ENCODE measurements at places on chromosomes 2 and 18.

DNA sequence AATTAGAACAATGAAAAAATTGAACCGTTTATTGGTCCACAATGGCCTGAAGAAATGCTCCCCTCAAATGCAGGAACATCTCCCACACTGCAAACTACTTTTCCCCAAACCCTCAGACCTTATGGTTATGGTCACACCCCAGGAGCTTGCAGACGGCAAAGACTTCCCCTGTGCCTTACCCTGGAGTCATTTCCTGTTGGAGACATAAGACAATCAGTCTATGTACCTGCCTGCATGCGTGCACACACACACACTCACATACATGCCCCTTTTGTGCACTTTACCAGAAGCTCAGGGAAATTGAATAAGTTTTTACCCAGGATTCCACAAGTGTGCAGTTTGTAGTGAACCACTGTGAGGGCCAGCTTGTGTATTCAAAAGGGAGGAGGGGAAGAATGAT lies 281.9 kb upstream of the CELF4 start:
- DNase-seq: no peak

GRCh38 chr18:47558110-47558750 lies 306.8 kb upstream of the SKOR2 start:
- no peak for DNase-seq

- no peak for DNase-seq
Observed at GRCh38 chr18:48848641-48849143, 102.1 kb downstream of the SMAD7 start.

GRCh38 chr2:197978971-197979370 lies 174.6 kb downstream of the PLCL1 start:
- no peak for DNase-seq

- DNase-seq: peak; percentile 23
Observed at GRCh38 chr2:15799432-15799827, 140.9 kb upstream of the MYCN start.

DNA sequence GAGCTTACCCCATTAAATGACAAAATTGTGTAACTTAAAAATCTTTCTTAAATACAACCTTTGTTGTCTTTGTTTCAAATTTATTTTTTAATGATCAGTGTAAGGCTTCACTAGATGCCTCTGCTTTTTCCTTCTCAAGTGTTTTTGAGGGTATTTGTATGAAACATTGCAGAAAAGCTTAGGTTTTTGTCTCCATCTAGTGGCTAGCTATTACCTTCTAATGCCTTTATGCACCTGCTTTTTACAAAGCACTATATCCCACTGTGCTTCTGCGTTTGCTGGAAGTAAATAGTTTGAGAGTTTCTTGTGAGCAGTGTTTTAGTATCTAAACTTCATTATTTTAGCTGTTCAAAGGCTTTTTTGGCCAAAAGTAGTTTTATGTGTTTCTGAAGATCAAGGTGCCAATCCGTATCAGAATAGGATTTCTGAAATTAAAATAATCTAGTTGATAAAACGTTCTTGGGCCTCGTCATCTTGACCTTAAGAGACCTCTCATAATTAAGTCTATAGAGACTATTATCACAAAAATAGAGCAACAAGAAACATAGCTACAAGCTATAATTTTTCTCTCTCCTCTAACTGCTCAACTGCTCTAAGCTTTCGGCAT lies 47.0 kb downstream of the IWS1 start:
- peak; percentile 36 for DNase-seq

DNA sequence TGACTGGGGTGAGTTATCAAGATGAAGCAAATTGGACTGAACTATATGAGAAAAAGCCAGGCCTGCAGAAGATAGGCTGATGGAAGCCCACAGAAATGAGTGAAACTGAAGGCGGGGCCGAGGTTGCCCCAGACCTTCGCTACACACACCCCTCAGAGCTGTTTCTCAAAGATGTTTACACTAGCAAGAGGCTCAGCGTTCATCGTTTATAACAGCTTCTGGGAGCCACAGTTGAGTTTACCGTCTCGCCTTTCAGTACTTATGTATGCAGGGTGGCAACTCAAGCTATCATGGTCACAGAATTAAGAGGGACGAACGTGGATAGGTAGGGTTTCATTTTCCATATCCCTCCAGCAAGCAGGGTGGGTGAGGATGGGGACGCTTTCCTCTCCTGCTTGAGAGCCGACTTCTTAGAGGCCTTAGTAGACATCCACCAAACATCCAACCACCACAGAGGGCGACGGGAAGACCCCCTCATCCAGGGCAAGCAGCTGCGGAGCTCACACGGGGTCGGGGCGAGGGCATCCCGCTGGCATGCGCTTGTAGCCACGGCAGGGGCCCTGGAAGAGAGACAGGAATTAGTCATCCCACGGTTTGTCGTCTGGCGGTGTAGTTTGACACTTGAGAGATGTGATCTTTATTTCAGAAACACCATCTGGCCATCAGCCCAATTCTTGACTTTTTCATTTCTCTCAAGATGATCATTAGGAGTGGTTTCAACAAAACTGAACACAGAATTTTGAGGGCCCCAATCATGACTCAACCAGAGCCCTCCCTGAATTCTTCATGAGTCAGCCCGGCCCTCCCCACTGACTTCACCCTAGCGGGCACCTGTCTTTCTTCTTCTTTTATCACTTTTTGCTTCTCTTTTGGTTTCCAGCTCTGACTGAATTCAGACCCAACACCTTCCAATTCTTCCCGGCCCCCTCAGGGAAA lies 109.1 kb upstream of the CTDP1 start:
- DNase-seq: no peak

DNA sequence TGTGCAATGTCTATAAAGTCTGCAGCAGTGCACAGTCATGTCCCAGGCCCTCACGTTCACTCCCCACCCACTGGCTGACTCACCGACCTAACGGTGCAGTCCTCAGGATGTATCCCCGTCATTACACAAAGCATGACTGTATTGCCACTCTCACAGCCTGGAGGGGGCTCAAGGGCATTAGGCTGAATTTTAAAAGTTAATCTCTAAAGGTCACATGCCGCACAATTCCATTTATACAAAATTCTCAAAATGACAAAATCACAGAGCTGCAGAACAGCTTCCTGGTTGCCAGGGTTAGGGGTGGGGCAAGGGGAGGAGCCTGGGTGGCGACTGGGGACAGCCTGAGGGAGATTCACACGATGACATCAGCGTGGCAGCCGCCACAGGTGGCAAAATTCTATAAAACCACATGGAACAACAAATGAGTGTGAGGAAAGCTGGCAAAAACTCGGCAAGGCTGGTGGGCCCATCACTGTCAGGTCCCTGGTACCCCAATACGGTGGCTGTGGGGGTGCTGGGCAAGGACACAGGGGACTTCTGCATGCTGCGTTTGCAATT lies 97.6 kb downstream of the NDUFA10 start:
- no peak for DNase-seq

GRCh38 chr2:38751596-38752410 lies 642 bp upstream of the SRSF7 start:
- no peak for DNase-seq

DNA sequence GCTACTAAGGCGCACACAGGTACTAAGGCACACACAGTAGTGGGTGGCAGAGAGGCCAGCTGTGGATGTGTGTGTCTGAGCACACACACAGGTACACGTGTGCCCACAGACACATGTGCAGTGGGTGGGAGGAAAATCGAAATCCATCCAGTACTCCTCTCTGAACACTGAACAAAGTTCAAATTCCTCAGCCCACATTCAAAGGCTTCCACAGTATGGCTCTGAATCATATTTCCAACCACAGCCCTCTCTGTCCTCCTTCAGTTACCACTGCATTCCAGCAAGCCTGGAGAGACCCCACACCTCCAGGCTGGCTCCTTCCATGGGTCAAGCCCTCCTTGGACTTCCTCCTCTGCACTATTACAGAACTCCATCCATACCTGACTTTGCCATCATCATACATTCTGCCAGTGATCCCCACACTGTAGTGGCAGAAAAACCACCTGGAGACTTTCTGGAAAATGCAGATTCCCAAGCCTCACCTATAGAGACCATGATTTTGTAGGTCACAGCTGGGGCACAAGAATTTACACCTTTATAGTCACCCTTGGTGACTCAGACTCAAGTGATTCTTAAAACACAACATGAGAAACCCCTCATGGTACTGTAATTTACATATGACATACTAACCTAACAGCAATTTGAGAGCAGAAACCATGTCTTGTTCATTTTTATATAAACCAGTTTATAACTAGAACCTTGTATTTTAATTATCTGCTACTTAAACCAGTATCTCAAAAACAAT lies 31.4 kb downstream of the EPG5 start:
- DNase-seq: no peak

- DNase-seq: peak; percentile 6
Observed at GRCh38 chr2:191811807-191812602, 34.9 kb downstream of the CAVIN2 start.

GRCh38 chr18:54222922-54223567 lies 1.4 kb downstream of the MBD2 start:
- no peak for DNase-seq

GRCh38 chr2:118808429-118808809 lies 39.0 kb downstream of the EN1 start:
- no peak for DNase-seq

DNA sequence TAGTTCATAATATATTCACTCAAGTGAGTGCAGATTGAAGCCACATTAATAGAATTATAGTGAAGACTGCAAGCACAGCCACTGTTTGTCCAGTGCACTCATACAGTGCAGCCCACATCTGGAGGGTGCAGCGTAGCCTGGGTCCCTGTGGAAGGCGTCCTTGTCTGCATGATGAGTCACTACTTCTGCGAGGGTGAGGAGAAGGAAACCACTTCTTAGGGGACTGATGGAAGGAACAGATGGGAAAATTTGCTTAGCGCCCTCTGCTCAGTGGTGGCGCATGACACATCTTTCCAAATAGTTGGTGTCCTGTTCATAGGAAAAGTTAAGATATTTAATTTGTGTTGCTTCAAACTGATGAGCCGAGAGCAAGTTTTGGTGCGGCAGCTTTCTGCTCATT lies 330.4 kb upstream of the SMIM21 start:
- DNase-seq: no peak

DNA sequence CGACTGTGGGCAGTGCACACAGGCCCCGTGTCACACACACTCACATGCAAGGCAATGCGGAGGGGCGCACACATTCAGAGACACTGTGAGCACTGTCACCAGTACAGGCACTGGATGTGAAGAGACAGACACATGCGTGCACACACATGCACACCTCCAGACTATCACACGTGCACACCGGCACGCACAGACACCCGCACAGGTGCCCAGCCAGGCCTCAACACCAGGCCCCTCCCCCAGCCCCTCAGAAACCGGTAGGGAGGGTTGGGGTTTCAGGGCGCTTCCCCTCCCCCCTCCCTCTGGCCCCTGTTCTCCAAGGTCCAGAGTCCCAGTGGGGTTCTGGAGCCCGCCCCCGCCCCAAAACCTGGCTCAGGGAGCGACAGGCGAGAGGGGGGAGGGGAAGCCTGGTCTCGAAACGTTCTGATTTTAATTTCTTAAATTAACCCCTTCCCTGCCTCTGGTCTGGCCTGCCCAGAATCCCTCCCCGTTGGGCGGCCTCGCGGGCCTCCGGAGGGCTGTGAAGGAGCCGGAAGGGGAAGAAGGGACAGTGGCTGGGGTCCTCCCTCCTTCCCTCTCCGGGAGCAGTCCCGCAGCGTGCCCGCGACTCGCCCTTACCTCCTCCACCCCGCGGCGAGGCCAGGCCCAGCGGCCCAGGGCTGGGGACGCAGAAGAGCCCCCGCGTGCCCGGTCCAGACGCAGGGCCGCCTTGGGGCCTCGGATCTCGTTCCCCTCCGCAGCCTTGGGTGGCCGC lies 558 bp downstream of the FBXO41 start:
- peak; percentile 15 for DNase-seq

- DNase-seq: no peak
Observed at GRCh38 chr2:53949457-53949856, 21.3 kb downstream of the PSME4 start.

DNA sequence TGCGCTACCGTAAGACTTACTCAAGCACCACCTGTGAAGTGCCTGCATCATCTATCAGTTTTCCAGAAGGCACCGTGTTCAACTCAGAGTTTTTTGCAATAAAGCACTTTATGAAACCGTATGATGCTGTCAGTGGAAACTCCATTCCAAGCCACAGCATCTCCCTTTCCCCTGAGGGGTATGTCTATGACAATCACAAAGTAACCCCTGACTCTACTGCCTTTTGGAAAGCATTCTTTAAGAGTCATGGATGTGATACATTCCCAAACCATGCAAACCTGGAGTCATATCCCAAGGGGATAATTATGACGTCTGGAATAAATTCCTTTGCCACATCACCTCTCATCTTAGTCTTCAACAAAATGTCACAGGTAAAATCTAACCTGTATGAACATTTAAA lies 39.2 kb downstream of the UNC50 start:
- no peak for DNase-seq

GRCh38 chr2:37325625-37326071 lies 1.0 kb upstream of the PRKD3 start:
- no peak for DNase-seq

- DNase-seq: no peak
Observed at GRCh38 chr18:52992041-52992440, 652.0 kb downstream of the DCC start.

DNA sequence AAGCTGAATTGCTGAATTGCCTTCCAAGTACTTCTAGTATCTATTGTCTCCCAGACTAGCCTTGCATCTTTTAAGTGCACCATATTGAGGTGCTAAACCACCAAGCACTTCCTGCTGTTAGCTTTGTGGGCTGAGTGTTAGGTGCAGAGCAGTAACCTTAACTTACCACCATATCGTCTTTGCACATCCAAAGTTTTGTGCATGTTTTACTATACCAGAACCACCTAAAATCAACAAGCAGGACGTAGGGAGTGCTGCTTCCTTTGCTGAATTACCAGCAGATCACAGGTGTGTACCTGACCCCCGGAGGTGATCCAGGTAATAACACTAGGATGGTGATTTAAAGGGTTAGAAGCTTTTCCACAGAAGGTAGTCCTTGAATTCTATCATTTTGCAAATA lies 359.9 kb upstream of the HNRNPA3 start:
- DNase-seq: no peak

- DNase-seq: no peak
Observed at GRCh38 chr18:63477968-63478367, 1.2 kb downstream of the SERPINB5 start.

- DNase-seq: no peak
Observed at GRCh38 chr18:46413684-46414083, 243.3 kb downstream of the LOXHD1 start.

DNA sequence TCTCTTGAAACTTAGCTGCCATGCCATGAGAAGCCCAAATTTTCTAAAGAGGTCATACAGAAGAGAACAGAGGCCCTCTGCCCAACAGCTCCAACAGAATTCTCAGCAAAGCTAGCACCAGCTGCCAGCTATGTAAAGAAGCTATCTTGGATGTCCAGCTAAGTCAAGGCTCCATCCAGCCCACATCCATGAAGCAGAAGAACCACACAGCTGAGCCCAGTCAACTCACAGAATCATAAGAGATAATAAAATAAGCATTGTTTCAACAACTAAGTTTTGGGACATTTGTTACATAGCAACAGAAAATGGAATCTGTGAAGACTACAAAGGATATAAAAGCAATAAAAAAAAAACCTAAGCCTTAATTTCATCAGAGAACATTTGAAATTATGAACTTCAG lies 434.3 kb downstream of the TXNL1 start:
- no peak for DNase-seq

GRCh38 chr2:136051725-136052048 lies 66.3 kb upstream of the DARS1 start:
- DNase-seq: no peak

GRCh38 chr18:26711756-26712155 lies 153.8 kb downstream of the AQP4 start:
- DNase-seq: no peak
